AG09309 (cell line): ENCODE measurements at places on chromosomes 1 and 21.

- no peak for DNase-seq
Measured at GRCh38 chr1:64887689-64888217, 78.6 kb downstream of the JAK1 start.

- no peak for DNase-seq
Measured at GRCh38 chr1:183058851-183059502, 35.8 kb downstream of the LAMC1 start.

DNA sequence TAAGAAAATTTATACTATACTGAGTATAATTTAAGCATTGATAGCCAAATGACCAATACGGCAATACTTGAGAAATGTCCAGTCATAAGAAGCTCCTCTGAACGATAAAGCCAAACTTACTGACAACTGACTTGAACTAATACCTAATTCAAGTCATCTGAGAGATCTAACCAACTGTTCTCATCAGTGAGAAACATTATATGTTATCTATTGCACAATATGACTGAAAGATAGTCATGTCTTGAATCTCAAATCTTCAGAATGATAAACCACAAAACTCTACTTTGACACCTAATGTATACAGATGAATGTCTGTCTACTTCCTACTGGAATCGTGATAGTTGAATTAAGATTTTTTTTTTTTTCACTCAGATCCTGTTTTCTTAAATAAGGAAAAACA is 39.0 kb downstream of the APP start:
- DNase-seq: no peak

DNA sequence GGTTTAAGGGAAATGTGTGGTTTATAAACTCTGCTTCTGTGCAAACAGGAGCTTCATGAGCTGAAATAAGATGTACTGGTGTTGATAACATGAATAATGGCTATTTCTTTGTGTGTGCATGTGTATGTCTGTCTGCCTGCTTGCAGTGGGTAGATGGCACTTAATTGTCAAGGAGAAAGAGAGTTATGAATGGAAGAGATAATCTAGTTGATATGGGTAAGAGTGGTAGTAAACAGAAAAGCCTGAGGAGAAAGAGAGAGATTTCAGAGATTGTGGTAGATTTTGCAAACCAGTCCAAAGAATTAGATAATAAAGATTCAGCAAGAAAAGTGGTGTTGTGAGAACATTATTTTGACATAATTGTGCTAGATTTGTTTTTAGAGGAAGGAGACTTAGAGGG is 7.7 kb downstream of the SUCO start:
- no peak for DNase-seq

DNA sequence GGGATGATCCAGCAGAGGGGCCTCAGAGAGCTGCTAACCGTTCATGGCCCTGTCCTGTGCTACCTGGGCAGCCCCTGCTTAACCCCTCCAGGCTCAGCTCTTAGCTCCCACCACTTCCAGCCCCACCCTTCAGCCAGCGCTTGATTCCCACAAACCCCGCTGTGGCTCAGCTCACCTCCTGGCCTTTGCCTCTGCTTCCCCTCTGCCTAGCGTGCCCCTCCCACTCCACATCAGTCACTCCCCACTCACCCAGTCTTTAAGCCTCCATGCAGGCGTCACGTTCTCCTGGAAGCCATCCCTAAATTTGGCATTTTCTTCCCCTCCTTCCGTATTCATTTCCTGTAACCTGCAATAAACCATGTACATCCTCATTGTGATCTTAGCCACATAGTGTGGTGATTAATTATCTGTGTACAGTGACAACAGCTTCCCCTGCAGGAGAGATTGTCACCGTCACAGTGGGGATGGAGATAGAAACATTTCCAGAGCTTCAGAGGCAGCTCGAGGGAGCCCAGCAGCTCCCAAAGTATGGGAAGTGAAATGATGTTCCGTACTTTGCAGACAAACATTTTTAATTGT is 65.5 kb downstream of the EPHB2 start:
- no peak for DNase-seq

DNA sequence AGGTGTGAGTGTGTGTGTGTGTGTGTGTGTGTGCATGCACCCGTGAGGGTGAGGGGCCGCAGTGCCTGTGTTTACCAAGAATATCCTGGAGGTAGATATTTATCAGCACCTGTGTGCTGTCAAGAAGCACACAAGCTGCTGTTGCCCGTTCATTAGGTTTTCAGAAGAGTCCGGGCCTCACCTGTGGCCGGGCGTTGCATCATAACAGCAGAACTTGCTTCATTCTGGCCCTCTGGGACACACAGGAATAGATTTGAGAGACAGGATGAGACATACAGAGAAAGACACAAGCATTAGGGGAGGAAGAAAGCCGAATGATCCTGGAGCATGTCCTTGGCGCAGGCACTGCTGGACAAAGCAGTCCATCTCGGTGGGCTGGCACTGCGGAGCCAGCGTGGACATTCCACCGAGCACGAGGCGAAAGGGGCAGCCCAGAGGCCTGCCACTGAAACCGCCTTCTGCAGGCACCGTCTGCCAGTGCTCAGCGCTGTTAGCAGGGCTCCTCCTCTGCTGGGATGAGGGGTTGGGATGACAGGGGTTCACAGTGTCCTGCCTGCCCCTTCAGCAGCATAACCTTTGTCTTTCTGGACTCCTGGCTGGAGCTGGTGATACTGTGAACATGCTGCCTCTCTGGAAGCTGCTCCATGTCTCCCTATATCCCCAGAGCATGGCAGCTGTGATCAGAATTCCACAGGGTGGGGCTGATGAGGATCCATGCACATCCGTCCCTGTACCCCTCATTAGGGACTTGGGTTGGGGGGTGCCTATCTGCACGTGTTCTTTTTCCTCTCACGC is 81.1 kb downstream of the PEX14 start:
- no peak for DNase-seq

GRCh38 chr21:45779226-45779625 is 135.7 kb downstream of the PCBP3 start:
- no peak for DNase-seq

GRCh38 chr21:41706678-41707077 is 60.2 kb downstream of the RIPK4 start:
- DNase-seq: no peak

- DNase-seq: no peak
Measured at GRCh38 chr1:59685666-59686065, 129.1 kb upstream of the HOOK1 start.

DNA sequence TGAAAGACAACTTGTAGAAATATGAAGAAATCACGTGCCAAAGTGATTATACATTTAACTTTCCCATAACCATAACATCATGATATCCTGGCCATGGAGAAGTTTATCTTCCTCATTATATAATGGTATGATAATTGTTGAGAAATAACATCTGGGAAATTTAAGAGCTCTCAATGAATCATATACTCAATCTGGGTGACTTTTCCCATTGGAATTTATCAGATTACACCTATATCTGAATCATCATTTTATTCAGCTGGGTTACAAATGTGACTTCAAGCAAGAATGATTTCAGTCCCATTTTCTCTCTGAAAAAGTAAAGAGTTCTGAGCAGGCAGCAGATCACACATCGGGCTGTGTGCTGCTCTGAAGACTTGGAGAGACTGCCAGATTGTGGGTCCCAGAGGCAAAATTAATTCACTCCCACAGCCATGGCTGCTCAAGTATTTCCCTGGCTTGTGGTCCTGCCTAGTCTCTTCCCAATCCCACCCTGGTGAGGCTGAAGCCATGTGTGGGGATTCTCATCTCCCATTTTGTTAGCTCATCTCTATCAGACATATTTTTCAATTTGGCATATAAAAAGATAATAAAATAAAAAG is 278.0 kb downstream of the MRPL39 start:
- DNase-seq: peak; percentile 55

DNA sequence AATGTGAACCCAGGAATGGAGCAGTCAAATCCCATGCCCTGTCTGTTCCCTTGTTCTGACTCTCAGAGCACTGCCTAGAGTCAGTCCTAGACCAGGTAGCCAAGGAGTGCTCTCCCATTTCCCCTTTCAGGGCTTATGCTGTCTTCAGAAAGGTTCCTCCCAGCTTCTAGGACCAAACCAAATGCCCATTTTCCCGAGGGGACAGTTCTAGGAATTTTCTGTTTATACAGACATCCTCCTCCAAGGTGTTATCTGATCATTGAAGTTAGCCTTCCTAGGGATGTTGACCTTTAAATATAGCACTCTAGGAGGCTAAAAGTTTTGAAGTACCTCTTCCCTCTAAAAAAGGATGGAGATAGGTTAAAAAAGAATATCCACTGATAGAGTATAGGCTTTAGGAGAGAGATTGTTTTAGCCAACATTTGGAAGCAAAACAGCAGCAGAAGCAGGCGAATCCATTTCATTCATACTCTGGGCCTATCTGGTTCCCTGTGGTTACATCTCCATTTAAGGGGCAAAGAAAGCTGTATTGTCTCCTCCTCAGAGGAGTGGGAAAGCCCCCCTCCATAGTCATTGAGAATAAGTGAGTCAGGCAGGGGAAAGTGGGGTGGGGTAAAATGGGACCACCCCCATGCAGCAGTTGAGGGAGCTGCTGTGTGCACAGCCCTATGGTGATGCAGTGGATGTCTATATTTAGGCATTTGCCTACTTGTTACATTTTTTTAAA is 126.5 kb downstream of the SPATA46 start:
- DNase-seq: no peak

DNA sequence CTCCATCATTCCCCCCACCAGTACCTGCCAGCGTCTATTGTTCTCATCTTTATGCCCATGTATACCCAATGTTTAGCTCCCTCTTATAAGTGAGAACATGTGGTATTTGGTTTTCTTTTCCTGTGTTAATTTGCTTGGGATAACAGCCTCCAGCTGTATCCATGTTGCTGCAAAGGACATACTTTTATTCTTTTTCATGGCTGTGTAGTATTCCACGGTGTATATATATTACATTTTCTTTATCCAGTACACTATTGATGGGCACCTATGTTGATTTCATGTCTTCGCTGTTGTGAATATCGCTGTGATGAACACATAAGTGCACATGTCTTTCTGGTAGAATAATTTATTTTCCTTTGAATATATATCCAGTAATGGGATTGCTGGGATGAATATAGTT is 313.3 kb upstream of the GREM2 start:
- no peak for DNase-seq

- DNase-seq: no peak
Measured at GRCh38 chr1:223721658-223722607, 9.6 kb downstream of the CAPN2 start.

- no peak for DNase-seq
Measured at GRCh38 chr1:21105807-21106206, 70.9 kb downstream of the EIF4G3 start.

DNA sequence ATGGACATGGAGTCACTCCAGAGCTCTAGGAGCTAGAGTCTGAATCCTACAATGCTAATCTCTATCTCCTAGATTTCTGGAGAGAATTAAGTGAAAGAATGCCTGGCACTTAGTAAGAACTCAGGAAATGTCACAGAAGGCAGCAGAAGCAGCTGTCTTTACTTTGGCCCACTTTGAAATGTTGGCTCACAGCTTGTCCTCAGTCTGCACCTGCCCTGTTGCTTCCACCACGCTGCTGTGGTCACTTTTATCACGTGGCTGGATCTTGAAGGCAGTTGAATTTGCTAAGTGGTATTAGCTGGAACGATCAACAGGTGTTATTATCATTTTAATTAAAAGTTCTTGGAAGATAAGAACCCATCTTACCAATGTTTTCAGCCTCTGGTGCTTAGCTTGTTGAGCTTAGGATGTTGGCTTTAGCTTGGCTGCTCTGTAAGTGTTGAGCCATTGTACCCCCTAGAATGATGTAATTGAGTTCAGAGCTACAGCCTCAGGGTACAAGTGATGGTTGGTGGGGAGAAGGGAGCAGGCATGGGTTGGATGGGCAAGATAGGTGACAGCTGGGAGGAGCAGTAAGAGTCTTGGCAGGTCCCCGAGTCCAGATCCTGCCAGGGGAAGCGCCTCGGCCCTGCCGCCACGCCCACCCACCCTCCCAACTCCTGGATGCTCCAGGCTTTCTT is 41.9 kb upstream of the EPS8L3 start:
- DNase-seq: no peak

DNA sequence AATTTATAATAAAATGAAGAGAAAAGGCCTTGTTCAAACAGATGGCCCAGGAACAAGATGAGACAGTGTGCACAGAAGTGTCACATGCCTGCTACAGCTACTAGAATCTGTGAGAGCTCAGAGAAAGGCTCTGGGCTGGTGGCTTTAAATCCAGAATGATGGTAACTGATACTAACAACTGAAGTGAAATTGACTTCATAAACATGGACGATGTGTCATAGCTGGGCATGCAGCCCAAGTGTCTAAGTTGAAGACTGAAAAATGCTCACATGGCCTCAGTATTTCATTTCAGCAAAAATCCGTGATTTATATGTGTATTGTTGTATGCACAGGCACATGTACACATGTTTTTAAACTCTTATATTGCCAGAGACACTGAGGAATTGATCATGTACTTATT is 208.3 kb upstream of the RUNX1 start:
- DNase-seq: peak; percentile 73

GRCh38 chr1:215875712-215876111 is 308.6 kb downstream of the KCTD3 start:
- no peak for DNase-seq

- DNase-seq: no peak
Measured at GRCh38 chr1:167467126-167467710, 51.1 kb downstream of the CD247 start.

DNA sequence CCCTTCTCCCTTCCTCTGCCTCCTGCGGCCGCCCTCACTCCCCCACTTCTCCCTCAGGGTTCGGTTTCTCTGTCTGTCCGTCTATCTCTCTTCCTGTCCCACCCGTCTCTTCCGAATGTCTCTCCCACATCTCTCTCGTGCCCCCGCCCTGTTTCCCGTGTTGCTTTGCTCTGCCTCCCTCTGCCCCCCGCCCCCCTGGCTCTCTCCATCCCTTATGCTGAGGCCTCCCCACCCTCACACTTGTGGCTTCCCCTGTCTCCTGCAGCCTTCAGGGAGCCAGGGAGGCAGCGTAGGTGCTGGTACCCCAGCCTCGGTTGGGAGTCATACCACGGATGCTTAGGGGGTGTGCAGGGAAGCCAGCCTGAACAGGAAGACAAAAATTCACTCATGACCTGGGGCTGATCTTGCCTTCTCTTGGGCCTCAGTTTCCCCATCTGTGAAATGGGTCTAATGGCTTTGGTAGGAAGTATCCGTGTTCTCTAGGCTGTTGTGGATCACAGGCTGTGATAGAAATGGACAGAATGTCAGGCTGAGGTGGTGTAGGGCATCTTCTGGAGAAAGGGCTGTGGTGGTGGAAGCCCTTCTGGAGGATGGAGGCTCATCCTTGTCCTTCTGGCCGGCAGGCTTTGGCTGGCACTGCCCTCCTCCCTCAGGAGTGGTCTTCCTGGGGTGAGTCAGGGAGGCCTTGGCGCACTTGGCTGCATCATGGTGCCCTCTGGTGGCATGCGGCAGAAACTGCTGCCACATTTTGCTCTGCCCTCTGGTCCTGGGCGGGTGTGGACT is 55.5 kb downstream of the FOXO6 start:
- DNase-seq: peak; percentile 17

DNA sequence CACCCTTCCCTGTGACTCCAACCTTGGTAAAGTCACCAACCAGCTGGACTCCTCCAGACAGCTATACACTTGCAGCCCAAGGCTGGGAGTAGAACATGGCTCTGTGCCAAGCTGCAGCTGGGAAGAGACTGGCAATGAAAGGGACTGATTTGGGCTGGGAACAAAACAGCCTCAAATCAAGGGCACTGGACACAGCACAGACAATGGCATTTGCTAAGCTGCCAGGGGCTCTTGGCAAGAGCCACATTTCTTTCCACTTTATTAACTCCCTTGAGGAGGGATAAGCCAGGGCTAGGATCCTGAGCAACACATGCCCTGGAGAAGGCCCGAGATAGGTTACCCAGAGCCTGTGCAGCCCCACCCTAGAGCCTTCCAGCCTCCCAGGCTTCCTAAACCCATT is 12.0 kb downstream of the SYT11 start:
- DNase-seq: no peak

- peak; percentile 57 for DNase-seq
Measured at GRCh38 chr21:33760641-33761440, 118.5 kb downstream of the ITSN1 start.
